ENCODE measurements at places on chromosomes 6 and 20. TPM values are rescaled to one million over a fixed set of nuclear protein-coding genes. Genes with fewer than 3 reads are reported as not detected.

Gene CCN6
- not detected for total RNA-seq

Gene GMEB2
- total RNA-seq: 8.8 TPM

Gene TUBB2B
- 5.7 TPM for total RNA-seq

DNA sequence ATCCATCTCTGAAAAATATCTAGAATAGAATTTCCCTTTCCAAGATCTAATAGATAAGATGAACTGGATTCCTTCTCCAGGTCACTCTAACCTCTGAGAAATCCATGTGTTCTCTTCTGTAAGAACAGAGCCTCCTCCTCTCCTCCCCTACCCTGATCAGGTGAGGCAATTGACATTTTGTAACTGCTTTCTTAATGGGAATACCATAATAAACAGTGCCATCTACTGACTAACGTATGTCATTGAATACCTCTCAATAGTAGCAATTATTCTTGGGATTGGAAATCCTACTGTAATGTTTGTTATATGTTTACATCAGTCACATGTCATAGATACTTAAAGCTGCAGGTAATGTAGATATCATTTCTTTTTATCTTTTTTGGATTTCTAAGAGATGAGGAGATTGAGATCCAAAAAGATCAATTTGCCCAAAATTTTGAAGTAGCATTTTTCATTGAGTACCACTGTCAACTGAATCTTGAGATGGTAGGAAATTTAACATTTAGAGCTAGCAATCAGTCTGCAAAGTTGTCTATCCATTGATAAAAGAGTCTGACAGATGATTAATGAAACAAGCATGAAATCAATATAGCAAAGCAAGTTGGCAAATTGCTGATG is 365.8 kb upstream of the HSF2 start:
- no peak for DNase-seq

DNA sequence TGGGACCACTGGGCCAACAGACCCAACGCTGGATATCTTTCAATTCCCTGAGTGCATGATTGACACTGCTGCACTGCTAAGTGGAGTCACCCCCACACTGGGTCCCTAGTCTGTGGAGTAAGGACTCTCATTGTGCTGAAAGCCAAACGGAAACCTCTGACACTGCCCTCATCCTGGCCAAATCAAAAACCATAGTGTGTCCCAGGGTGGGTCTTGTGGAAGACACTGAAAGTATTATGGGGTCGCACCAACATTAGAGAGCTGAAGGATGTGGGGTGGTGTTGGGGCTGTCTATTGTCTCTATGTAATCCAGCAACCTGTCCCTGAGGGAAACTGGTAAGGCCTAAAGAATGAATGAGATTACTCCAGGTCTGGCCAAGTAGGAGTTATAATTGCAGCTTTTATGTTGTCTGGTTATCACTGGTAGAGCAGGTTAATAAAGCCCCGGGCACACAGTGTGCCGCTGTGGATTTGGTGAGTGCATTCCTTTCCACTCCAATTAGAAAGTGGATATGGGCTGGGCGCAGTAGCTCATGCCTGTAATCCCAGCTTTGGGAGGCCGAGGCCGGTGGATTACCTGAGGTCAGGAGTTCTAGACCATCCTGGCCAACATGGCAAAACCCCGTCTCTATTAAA is 57.9 kb downstream of the HLA-A start:
- no peak for DNase-seq

All from posterior vena cava (tissue), 2 donors.